ENCODE measurements at places on chromosomes 4 and X. TPM values are rescaled to one million over a fixed set of nuclear protein-coding genes. Genes with fewer than 3 reads are reported as not detected.

Gene STBD1
- 9.4 TPM for total RNA-seq

Gene TXK
- 4.4 TPM for total RNA-seq

Gene DKK2
- total RNA-seq, result 15.1 TPM

Gene IQCM
- total RNA-seq, result not detected
